ENCODE measurements at places on chromosomes 12 and 14.

DNA sequence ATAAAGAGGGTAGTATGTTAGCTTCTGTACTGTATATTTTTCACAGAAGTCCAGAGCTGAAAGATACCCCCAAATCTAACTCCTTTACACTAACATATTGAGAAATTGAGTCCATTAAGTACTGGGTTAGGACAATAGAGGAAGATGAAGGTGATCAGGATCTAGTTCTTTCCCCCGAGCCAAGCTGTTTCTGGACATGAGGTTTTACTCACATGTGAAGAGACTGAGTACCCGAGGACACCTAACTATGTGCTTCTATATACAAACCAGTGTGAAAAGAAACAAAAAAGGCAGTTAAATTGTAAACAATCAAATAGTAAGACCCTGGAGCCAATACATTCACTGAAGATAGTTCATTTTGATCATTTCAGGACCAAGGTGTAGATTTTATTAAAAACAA, 3.8 kb upstream of the TRHDE start:
- DNase-seq = no peak

- DNase-seq = peak; percentile 26
Observed at GRCh38 chr14:31965071-31965734, 111.9 kb upstream of the ARHGAP5 start.

DNA sequence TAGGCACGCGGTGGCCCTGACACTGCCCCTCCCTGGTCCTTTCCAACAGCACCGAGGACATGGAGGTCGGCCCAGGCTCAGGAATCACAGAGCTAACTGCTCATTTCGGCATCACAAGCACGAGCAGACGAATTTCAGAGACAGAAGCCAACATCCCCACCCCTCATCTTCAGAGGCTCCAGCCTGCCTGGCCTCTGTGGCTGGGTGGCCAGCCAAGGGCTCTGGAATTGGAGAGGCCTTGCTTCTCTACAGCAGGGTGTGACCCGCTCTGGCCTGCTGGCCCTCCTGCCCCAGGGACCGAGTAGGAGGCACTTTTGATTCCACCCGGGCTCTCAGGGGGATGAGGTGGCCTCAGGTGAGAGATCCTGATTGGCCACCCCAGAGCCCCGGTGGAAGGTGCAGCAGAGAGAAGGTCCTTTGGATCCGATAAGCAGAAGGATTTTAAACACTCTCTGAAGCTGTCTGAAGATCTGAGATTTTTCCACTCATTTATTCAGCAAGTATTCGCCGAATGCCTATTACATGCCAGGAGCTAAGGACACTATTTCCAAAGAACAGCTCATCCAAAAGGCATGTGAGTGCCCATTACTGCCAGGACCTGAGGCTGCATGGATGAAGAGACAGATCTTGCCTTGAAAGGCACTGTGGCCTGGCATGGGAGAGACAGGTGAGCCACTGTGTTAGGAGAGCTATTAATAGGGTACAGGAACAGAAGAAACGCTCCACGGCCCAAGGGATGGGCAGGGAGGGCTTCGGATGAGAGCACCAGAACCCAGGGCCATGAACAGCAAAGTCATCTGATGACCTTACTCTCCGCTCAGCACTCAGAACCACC, 10.2 kb downstream of the BAG5 start:
- no peak for DNase-seq

- no peak for DNase-seq
Observed at GRCh38 chr12:107377596-107378385, 284.4 kb upstream of the CRY1 start.

GRCh38 chr14:27668531-27668930, 1070.7 kb upstream of the NOVA1 start:
- no peak for DNase-seq

DNA sequence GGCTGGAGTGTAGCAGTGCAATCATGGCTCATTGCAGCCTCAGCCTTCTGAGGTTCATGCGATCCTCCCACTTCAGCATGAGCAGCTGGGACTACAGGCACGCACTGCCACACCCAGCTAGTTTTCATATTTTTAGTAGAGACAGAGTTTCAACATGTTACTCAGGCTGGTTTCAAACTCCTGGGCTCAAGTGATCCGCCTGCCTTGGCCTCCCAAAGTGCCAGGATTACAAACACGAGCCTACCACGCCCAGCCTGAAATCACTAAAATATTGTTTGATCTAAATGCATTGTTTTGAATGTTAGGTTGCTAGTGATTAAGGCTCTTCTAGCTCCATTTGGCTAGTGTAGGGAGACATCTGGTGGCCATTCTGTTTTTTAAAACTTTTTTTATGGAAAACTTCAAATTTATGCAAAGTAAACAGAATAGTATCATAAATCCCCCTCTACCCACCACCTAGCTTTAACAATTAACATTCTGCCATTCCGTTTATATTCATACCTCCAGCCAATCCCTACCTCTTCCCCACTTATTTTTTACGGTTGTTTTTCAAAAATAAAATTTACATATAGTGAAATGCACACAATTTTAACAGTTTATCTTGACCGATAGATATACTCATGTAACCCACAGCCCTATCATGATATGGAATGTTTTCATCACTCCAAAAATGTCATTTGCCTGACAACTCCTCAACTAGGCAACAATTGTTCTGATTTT, 37.8 kb downstream of the MYO1H start:
- peak; percentile 70 for DNase-seq

- no peak for DNase-seq
Observed at GRCh38 chr14:104536942-104537612, 42.5 kb upstream of the C14orf180 start.

DNA sequence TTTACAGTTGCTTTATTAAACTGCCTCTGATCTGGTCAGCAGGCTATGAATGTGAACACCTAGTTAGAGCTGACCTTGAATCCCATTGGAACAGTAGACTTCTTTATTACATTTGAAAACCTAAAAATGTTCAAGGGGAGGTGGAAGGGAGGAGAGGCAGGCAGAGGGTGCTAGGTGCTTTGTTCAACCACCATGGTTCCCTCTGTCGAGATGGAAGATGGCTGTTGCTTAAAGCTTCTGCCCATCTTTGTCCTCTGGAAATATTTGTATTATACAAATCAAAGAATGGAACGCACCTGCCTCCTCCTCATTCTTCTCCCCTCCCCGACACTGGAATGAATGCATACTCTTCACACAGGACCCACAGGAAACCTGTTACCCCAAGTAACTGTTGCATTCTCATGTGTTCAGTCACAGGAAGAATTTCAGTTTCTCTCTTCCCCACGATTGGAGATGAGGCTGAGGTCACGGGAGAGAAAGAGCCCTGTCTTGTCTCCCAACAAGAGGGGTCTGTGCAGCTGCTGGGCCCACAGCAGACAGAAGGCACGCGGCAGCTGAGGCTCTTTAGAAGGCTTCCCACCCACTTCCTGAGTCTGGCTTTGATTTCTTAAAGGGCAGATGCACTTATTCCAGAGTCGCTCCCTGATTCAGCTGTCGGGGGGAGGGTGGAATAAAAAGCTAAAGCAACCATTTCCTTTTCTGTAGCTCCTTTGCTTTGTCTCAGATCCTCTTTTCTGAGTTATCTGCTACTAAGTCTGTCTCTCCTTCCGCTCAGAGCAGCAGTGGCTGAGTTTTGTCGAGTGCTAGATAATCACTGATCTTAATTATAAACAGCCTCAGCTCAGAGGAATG, 217.9 kb upstream of the BTG1 start:
- peak; percentile 41 for DNase-seq

GRCh38 chr12:98504368-98504617, 11.1 kb upstream of the TMPO start:
- DNase-seq = no peak

- DNase-seq = no peak
Observed at GRCh38 chr14:95267306-95267705, 52.4 kb downstream of the CLMN start.

DNA sequence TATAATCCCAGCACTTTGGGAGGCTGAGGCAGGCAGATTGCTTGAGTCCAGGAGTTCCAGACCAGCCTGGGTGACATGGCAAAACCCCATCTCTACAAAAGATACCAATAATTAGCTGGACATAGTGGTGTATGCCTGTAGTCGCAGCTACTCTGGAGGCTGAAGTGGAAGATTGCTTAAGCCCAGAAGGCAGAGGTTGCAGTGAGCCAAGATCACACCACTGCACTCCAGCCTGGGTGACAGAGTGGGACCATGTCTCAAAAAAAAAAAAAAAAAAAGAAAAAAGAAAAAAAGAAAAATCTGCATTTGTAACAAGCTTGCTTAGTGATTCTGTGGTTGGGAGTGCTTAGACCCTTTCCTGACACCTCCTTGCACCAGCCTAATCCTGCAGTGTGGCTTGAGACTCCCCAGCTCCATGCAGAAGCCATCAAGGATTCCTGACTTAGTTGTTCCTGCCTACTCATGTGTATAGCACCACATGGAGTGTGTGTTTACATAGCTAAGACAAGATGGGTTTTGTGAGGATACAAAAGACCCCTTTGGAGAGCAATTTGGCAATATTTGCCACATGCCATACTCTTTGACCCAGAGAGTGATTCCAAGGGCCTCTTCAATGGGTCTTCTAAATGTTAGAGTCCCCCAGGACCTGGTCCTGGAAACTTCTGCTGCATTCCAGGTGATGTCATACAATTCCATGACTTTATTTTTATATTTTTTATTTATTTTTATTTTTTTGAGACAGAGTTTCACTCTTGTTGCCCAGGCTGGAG, 5.1 kb upstream of the TMED10 start:
- DNase-seq = no peak

Measured in hippocampal formation (tissue), 2 donors.